GM12892 (cell line): ENCODE measurements at places on chromosomes 16 and 17.

GRCh38 chr17:30254150-30254549 is 18.7 kb upstream of the SLC6A4 start:
- no peak for DNase-seq

DNA sequence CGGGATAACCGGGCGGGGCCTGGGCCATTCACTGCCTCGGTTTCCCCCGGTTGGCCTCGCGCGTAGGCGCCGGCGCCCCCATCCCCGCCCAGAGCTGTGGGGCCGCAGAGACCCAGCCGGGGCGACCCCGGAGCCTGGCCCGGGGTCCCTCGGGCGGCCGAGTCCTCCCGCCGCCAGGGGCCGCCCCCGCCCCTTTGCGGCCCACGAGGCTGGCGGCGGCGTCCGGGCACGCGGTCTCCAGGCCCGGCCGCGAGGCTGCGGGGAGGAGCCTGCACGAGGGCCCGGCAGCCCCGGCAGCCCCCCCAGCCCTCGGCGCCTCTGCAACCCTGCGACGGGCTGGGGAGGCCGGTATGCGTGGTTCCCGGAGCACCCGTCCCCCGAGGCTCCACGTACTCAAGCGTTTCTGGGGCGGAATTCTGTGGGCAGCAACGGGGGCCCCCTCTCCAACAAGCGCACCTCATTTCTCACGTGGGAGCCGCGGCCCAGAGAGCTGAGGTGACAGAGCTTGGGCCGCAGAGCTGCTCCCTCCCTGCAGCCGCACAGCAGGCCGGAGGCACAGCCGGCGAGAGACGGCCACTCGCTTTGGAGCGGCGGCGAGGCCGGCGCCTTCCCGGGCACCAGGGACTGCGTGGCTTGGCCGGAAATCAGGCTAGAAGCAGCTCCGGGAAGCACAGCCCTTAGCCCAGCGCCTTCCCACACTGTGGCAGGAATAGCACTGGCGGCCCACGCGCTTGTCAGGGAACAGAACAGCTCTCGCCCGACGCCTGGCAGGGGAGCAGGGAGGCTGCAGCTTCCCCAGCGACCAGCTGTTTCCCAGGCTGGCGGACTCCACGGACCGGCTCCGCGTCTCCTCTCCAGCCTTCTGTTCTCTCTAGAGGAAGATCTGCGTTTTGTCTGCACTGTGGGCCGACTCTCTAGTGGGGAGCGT is 867 bp upstream of the LIMD2 start:
- peak; percentile 68 for DNase-seq

DNA sequence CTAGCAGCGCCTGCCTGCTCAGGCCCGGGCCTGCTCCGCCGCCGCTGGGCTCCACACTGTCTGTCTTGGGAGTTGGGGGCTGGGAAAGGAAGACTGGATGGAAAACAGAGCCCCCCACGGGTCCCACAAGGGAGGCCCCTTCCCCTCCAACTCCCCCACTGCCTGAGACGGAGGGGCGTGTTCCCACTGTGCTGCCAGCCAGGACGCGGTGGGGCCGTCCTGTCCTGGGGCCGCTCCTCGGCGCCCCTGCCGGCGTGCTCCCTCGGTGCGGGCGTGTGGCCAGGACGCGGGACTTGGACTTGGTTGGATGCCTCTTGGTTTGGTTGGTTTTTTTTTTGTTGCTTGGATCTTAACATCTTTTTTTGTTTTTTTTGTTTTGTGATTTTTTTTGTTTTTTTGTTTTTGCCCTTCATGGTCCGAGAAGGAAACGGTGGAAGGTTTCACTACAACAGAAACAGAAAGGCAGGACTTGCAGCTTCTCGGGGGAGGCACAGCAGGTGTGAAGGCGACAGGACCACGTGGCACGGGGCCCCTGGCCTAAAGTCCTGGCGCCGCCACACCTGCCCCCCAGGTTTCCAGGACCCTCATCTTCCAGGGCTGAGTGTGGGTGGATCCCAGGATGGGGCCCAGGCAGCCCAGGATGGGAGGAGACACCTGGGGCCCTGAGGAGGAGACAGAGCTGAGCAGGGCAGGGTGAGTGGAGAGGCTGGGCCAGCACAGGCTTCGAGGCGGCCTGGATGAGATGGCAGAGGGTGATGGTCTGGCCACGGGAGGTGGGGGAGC is 16.0 kb downstream of the ENGASE start:
- no peak for DNase-seq

GRCh38 chr16:24758373-24758772 is 28.9 kb downstream of the TNRC6A start:
- no peak for DNase-seq

DNA sequence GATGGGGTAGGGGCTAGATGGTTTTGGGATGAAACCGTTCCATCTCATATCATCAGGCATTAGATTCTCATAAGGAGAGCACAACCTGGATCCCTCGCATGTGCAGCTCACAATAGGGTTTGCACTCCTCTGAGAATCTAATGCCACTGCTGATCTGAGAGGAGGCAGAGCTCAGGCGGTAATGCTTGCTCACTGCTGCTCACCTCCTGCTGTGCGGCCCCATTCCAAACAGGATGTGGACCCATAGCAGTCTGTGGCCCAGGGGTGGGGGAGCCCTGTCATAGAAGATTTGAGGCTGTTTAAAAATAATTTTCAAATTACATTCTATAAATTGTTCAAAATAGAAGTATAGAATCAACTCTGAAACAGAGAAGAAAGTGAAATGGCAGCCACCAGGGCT is 50.8 kb downstream of the PHKB start:
- no peak for DNase-seq

GRCh38 chr16:74026373-74027281 is 270.0 kb upstream of the PSMD7 start:
- DNase-seq: no peak

GRCh38 chr16:63287401-63287800 is 1251.2 kb upstream of the CDH8 start:
- DNase-seq: no peak

DNA sequence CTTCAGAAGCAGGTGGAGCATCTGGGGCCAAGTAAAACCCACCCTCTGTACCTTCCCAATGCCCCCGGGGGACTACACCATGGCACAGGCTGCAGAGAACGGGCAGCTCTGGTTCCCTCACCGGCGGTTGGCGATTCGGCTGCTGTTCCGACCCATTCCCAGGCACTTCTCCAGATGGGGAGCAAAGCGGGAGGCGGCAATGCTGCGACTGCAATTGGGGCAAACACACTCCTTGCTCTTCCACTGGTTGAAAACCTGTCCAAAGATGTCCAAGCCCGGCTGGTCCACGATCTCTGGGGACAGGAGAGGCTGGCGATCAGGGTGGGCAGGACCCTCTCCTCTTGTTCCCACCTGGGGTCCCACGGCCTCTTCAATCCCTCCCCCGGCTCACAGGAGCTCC is 2.6 kb downstream of the ATXN7L3 start:
- no peak for DNase-seq

GRCh38 chr16:56265184-56265583 is 73.9 kb downstream of the GNAO1 start:
- no peak for DNase-seq

DNA sequence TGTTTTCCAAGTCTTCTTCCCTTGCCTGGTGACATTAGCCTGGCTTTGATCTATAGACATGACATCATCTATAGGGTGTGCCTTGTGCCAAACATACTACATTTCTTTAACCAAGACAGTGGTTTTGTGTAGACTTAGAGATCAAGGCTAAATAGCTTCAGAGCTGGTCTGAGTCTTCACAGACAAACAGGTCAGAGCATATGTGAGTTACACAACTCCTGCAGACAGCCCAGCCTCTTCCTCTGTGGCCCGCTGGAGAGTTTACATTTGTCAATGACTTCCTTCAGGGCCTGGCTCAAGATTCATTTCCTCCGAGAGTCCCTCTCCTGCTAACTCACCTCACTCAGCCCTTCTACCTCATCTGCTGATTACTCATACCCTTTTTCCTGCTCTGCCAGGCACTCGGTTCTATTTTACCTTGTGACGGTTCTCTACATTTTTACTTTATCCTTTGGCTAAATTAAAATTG is 73.1 kb upstream of the TANC2 start:
- no peak for DNase-seq

DNA sequence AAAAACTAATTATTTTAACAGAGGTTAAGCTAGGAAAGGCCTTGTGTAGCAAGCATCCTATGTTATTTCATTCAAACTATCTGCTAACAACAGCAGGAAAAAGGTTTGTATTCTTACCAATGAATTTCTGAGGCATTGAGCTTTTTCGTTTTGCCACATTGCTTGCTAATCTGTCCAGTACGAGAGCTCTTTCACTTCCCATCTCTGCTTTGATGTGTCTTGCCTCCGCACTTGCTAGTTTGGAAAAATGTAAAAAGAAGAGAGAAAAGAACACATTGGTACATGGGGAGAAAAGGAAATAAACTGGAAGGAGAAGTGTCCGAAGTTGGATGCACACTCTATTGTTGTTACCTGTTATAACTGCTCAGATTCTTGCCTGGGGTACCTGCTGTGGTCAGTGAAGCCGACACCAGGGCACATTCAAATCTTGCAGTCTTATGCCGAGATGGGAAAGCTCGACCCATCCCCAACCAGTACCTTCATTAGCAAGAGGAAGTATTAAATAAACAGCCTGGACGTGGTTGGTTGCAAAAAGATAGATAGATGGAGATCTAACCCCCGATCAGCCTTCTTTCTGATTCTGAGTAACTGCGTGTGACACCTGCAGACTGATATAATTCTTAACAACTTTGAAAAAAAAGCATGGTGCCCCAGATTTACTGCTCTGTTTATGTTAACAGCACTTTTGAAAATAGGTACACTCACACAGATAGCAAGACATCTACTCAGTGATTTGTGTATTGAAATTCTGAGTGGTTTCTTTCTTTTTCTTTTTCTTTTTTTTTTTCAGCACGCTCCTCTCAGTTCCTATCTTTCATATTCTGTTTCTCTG is 40.0 kb downstream of the GRB7 start:
- no peak for DNase-seq

DNA sequence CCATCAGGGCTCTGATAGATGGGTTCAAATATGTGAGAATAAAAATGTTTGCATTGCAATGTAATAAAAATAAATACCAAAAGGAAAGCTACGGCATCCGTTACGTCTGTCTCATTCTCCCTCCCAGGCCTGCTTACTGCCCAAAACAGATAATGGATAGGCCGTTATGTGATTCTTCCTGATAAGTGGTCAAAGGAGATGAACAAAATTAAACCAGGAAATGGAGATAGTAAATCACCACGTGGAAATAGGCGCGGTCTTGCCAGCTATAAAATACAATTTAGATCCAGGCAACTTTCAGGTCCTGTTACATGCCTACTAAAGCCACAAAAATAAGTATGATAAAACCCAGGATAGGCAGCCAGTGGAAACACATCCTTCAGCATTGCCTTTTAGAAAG is 49.5 kb upstream of the CCL1 start:
- no peak for DNase-seq
